Thoracic aorta (tissue), 2 donors: ENCODE measurements at places on chromosomes 3 and 15.

DNA sequence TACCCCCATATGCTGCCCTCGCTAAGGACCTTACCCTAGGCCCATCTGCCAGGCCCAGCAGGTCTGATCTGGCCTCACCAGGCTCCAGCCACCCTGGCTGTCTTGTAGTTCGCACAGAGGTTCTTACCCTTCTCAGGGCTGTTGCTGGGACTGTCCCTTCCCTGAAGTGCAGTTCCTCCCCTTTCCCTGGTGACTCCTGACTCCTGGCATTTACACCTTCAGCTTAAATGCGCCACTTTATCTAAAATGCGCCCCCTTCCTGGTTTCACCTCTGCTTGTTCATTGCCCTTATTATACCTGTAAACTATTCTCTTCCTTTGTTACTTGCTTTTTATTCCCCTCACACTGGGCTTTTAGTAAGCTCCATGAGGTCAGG, 835 bp upstream of the TTLL3 start:
- DNase-seq = no peak

DNA sequence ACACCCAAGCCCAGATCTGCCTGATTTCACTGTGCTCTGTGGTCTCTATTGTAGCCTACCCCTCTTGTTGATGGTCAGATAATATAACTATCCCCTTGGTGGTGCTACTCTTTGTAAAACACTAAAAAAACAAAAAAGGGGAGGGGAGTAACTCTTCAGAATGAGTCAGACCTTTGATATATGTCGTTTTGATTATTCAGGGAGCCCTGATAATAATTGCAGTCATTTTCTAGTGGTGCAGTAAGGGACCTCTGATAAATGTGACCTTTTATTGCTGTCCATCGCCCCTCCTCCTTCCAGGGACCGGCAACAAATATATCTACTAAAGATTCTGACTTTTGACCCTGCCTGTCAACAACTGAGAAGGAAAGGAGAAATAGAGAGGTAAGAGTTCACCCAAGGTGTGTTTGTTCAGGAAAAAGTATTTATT, 45.1 kb upstream of the MAGI1 start:
- DNase-seq = no peak

GRCh38 chr3:5144316-5144994, 22.4 kb downstream of the ARL8B start:
- no peak for DNase-seq

GRCh38 chr15:61025781-61026180, 203.3 kb downstream of the RORA start:
- DNase-seq = no peak

DNA sequence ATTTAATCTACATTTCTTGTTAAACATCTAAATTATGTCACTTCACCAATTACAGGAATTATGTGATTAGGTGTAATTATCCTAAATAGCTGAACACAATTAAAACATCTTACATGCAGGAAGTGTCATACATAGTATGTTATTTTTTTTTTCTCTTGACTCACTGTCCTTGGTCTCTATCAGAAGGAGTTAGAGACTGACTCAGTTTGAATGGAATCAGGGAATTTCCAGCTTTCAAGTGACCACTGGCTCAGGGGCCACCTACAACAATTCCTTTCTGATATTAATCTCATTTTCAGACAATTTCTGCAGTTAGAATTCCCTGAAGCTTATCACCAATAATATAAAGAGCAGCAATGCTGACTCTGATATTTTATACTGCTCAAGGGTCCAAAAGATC, 400.7 kb downstream of the ROBO1 start:
- DNase-seq = no peak

- no peak for DNase-seq
These were observed 2.2 kb downstream of the NR2F2 start for GRCh38 chr15:96332637-96333121.
